ENCODE measurements at places on chromosomes 16 and 17.

DNA sequence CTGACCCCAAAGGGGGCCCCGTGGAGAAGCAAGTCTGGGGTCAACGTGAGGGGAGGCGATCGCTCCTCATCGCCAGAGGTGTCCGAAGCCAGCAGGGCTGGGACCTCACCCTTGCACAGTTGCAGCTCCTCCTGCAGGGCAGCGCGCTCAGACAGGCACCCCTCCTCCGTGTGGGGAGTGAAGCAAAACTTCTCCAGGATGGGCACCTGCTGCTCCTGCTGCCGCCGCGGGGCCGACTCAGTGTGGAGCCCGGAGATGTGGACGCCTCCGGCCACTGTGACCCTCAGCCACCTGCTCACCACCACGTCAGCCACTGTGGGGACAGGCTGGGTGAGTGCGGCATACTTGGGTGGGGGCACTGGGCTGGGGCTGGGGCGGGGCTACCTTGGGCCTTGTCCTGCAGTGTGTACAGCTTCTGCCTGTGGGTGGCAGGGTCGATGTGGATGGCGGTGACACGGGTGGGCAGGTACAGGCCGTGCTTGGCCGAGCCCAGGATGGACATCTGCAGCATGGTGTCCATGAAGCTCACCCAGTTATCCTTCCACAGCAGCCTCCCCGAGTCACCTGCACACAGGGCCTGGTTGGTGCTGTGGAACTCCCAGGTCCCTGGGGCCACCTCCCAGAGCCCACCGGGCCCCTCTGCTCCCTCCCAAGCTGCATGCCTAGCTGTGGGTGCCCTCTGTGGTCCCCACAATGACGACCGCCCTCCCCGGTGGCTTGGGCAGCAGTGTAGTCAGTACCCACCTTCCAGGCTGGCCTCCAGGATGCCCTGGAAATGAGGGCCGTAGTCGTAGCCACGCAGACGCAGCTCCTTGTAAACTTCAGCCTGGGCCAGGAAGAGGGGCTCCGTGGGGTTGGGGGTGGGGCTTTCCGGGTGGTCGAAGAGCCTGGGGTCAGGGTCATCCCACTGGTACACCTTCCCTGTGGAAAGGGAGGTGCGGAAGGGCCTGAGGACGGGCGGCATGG is 10.8 kb downstream of the FASN start:
- DNase-seq = no peak

DNA sequence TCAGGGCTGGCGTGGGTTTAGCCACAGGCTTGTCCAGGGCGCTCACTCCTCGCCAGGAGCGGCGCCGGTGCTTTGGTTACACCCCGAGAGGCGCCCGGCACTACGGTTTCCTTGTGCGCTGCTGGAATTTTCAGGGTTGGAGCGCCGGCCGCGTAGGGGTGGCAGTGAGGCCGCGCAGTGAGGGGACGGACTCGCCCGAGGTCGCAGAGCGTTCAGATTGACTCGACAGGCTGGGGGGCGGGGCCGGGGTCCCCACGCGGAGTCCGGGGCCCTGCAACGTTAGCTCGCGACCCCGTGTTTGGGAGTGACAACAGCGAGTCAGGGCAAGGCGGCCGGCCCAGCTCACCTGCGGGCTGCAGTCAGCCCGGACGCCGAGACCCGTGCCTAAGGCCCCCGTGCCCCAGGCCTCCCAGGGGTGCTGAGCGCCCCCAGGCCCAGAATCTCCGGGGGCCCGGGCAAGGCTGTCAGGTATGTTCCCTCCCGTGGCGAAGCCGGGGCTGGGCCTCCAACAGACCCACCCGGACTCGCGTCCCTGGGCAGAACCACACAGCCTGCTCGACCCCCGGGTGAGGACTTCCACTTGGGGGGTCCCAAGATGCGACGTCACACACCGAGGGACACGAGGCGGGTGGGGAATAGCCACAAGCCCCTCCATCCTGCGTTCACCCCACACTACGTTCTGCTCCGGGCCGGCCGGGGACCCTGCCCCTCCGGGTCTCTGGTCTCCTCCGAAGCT is 1.3 kb upstream of the ACTG1 start:
- peak; percentile 91 for DNase-seq

GRCh38 chr16:2979669-2980226 is 498 bp downstream of the PKMYT1 start:
- peak; percentile 47 for DNase-seq

GRCh38 chr17:67500261-67500660 is 123.2 kb downstream of the PITPNC1 start:
- DNase-seq = peak; percentile 53

DNA sequence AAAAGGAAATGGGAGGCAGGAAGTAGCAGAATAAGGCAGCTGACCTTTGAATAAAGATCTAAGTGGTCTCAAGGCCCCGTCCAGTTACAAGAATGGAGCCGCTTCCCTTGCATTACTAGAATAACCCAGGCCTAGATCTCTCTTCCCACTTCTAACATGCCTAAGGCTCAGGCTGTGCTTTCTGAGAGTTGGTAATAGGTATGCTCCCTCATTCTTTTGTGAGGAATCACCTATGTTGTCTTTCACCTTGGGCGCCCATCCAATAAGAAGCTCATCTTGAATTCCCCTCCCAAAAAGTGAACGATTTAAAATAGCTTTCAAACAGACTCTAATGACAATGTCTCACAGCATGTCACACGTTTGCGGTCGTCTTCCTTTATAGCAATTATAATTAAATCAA is 101.2 kb downstream of the KCNJ2 start:
- DNase-seq = no peak

DNA sequence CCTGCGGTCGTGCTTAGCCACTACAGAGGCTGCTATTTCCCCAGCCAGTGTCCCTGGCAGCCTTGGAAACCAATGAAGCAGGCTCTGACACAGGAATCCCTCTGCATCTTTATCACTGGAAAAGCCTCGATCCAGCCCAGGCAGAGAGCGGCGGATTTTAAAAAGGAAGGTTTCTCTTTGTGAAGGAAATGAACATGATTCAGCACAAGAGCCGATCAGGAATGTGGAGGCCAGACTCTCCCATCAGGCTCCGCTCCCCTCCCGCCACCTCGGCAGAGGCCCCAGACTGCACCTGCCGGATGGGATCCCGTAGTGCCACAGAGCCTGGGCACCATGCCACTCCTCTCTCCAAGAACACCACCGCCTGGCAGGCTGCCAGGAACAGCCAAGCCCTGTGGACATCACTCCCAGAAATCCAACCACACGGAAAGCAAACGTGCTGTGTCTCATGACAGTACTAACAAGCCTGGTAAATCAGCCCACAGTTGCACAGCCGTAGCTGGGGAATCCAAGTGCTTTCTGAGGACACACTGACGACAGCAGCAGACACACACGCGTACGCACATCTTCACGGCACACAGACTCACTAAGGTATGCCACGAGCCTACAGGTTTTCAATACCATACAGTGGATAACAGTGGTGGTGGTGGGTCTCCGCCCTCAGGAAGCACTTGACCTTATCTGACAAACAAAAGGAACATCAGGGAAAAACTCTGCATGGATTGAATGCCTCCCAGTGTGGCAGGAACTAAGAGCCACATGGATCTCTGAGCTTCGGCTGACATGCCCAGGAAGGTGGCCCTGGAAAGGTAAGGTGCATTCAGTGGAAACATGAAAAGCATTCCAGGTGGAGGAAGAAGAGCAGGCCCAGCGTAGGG is 5.4 kb downstream of the LRRC75A start:
- peak; percentile 63 for DNase-seq

DNA sequence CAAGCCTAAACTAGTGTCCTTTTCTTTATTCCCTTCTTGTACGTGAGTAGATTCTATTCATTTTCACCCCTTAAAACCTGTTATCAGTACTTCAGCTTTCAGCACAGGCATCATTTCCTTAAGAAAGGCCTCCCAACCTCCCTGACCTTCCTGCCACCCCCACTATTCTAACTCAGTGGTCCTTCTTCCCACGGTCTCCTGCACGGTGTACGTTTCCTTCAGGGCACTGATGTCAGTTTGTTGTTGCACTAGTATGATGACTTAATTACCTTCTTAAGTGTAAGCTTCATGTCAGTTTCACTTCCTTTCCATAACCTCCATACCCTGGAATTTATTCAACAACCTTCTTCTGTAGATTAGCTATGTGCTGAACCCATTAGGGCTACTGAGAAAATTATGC is 484.2 kb downstream of the HS3ST4 start:
- DNase-seq = no peak

- DNase-seq = no peak
Observed at GRCh38 chr17:63249256-63250004, 196.7 kb downstream of the CYB561 start.

DNA sequence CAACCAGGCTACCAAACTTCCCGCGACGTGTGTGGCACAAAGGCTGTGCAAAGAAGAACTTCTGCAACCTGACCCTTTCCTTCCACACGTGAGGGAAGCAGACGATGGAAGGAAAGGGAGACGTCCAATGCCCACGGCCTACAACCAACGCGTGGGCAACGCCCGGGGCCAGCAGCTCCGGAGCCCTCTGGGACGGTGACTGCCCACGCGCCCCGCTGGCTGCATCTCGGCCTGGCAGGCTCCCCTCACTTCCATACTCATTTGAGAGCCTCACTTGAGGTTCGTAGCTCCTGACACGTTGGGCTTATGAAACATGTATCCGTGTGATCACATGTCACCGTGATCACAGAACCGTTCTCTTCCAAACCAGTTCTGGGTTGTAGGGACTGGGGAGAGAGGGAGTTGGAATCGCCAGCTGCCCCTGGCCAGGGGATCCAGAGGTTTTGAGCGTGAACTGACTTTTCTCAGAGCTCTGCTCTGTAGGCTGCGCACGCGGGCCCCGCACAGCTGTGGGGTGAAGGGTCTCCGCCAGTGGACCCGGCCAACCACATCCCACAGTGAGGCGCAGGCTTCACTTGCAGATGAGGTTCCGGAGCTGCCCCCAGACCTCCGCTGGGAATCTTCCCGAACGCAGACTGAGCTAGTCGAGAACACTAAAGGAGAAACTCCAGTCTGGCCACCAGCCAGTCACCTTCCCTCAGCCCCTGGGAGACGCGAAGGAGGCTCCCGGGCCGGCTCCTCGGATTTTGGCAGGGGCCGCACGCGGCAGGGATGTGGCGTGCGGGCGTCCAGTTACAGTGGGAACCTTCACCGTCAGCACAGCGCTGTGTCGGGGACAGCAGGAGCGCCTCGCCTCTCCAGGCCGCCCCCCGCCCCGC is 1.0 kb downstream of the LMF1 start:
- no peak for DNase-seq

DNA sequence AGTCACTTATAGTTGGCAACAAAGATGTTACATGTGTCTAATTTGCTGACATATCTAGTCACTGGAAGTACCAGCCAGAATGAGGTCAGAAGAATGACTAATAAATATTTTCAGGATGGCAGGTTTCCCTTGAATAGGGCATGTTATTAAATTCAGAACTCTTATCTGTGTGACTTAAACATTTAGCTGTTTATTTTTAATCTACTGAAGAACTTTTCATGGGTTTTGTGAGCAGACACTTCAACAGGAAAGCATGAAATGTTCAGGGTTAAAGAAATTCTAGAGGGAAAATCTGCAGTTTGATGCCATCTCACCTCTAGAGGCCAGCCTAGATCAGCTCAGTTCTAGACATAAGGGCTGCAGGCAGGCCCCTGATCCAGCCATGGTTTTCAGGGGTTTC is 13.2 kb downstream of the JPT2 start:
- peak; percentile 70 for DNase-seq

DNA sequence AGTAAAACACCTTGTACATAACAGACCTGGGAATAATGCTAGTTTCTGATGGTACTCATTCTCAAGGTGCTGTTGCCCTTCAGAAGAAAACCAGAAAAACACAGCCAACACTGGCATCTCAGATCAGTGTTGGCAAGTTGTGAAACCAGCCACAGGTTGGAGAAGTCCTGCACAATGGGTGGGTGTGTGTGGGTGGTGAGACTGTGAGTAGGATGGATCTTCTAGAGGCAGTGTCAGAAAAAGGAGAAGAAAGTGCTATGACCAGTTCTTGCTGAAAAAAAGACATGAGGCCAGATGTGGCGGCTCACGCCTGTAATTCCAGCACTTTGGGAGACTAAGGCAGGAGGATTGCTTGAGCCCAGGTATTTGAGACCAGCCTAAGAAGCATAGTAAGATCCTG is 35.2 kb upstream of the SMIM36 start:
- no peak for DNase-seq

GRCh38 chr16:88423448-88423850 is 29.6 kb upstream of the ZFPM1 start:
- no peak for DNase-seq
